ENCODE measurements at places on chromosomes 6 and 20.

DNA sequence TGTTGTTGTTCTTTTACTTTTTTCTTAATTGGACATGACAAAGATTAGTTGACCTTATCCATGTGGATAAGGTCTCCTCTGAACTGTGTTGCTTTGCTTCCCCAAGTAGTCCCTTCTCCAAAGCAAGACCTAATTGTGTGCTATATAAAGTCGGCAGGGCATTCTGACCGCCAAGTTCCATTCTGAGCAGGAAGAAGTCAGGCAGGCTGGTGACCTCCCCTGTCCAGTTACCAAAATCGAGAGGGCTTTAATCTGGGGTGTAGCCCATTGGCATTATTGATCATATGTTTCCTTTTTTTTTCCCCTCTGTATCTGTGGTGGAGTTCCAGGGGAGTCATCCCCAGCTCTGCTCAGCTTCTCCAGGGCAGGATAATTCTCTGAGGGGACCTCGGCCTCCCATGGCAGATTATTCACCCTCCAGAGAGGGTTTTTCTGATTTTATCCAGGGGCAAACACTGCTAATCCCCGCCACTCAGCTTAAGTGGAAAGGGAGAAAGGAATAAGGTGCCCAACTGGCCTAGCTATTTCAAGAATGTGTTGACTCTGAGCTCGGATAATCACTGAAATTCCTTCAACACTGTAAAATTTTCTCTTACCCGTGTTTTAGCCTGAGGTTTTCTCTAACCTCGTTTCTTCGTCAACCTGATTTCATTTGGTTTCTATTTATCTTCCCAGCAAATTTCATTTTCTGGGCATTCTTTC, 71.8 kb upstream of the L3MBTL3 start:
- no peak for DNase-seq

GRCh38 chr6:152121910-152122309, 314.4 kb downstream of the ESR1 start:
- no peak for DNase-seq

DNA sequence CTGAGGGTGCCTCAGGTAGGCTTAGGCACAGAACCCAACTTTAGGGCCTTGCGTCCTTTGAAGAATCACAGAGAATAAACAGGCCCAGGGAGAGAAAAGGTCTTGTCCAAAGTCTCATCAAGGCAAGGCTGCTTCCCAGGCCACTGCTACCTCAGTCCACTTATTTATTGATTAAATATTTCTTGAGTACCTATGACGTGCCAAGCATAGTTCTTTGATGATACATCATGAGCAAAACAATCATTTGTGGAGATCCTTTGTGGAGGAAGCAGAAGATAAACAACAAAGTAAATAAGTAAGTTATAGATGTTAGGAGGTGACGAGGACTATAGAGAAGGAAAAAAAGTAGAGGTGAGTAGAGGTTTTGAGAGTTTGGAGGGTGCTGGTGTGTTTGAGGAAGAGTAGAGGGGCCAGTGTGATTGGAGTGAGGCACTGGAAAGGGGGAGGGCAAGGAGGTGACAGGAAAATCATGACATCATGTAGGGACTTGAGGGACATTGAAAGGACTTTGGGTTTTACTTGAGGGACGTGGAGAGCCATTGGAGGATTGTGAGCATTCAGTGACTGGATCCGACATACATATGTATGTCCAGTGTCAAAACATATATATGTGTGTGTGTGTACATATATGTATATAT, 14.1 kb upstream of the CHMP4B start:
- no peak for DNase-seq

- DNase-seq = no peak
Observed at GRCh38 chr20:55540013-55540412, 465.3 kb downstream of the CBLN4 start.

GRCh38 chr6:145865595-145865994, 51.0 kb upstream of the FBXO30 start:
- no peak for DNase-seq

GRCh38 chr6:91171754-91172462, 585.0 kb upstream of the MAP3K7 start:
- DNase-seq = no peak

DNA sequence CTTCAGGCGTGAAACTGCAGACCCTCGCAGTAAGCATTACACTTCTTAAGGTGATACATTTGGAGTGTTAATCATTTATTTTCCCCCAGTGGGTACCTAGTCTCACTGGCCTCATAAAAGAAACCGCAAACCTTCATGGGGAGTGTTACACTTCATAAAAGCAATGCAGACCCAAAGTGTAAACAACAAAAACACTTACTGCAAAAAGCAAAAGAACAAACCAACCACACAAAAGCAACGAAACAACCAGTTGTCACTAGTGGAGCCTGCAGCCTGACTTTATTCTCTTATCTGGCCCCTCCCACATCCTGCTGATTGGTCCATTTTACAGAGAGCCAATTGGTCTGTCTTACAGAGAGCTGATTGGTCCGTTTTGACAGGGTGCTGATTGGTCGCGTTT, 23.8 kb downstream of the LY86 start:
- DNase-seq = no peak

GRCh38 chr6:37083243-37084138, 78.0 kb downstream of the FGD2 start:
- no peak for DNase-seq

- DNase-seq = no peak
Observed at GRCh38 chr6:158916617-158917016, 83.4 kb downstream of the RSPH3 start.

- DNase-seq = no peak
Observed at GRCh38 chr20:57881466-57882385, 171.9 kb upstream of the PMEPA1 start.

GRCh38 chr20:33925867-33926266, 67.8 kb upstream of the RALY start:
- no peak for DNase-seq

DNA sequence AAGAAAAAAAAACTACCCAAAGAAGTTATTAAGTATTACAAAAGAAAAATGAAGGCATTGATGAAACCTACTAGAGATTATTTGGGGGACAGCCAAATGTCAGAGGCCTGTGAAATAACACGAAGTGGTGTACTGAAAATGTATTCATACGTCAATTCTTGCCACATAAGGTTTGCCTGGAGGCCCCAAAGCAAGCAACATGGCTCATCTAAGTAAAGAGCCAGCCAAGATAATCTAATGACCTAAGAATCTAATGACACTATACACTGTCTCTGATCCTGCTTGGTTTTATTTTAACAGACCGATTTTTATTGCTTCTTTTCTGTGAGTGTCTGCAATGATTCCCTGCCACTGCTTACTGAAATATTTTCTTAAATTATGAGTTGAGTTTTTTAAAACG, 34.7 kb downstream of the FILIP1 start:
- no peak for DNase-seq

GRCh38 chr6:119848696-119849095, 499.1 kb upstream of the MAN1A1 start:
- no peak for DNase-seq

DNA sequence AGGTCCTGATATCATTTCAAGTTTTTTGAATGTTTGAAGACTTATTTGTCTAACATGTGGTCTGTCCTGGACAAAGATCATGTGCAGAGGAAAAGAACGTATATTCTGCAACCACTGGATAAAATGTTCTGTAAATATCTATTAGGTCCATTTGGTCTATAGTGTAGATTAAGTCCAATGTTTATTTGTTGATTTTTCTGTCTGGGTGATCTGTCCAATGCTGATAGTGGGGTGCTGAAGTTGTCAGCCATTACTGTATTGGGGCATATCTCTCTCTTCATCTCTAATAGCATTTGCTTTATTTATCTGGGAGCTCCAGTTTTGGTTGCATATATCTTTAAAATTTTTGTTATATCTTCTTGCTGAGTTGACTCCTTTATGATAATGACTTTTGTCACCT, 258.4 kb upstream of the CITED2 start:
- no peak for DNase-seq

DNA sequence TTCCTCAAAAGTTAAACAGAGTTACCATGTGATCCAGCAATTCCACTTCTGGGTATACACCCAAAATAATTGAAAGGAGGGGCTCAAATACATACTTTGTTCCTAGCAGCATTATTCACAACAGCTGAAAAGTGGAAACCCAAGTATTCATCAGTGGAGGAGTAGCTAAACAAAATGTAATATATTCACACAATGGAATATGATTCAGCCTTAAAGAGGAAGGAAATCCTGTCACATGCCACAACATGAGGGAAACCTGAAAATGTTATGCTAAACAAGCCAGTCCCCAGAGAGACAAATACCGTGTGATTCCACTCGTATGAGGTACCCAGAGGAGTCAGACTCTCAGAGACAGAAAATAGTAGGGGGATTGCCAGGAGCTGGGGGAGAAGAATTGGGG, 44.5 kb downstream of the PXDC1 start:
- DNase-seq = no peak

- DNase-seq = no peak
Observed at GRCh38 chr6:110328259-110328658, 29.9 kb downstream of the METTL24 start.

GRCh38 chr6:168387911-168388310, 53.1 kb upstream of the SMOC2 start:
- DNase-seq = no peak

DNA sequence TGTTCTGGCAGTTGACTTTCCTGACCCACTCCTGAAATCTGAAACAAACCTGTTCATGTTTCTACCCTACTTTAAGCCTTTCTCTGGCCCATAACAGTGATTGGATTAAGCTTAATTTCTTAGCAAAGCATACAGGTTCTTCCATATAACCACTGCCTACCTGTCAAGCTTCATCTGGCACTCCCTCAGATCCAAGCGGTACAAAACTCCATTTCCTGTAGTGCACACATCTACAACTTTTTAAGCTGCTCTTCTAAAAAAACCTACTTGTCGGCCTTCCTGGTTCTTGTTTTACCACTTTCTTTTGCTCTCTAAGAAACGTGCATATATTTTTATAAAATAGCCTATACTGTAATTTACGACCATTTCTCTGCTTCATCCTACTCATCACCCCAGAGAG, 916 bp upstream of the PPP1R11 start:
- no peak for DNase-seq

GRCh38 chr6:154350293-154350692, 6.3 kb downstream of the IPCEF1 start:
- DNase-seq = no peak

- no peak for DNase-seq
Observed at GRCh38 chr6:51619042-51619799, 468.2 kb downstream of the PKHD1 start.

DNA sequence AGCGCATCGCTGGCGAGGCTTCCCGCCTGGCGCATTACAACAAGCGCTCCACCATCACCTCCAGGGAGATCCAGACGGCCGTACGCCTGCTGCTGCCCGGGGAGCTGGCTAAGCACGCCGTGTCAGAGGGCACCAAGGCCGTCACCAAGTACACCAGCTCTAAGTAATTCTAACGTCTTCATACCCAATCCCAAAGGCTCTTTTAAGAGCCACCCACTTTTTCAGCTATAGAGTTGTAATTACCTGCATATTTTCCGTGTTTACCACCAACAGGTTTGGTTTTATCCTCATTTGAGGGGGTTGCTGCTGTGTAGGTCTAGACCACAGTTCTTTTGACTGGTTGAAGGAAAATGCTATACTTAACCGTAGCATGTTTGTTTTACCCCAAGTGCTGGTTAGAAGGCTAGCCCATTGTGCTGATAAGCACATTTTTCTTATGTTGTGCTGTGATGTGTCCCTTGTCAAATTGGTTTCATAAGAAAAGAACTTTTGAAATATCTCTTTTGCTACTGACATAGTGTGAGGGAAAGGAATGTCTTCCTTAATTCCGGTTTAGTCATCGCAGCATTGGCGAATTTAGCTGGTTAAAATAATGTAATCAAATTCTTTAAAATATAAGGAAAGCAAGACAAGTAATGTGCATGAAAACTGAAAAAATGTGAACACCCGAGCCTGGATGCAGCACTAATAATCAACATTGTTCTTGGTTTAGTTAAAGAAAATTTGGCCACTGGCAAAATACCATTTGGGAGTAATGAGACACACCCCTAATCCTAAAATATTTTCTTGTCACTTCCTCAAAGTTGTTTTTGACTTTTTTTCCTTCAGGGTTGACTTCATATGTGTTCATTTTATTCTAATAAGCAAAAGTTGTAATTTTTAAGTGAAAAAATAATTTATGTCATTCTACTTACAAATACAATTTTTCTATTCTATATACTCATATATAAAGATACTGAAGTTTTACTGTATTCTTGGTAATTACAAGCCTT, 112.8 kb downstream of the HFE start:
- DNase-seq = no peak

DNA sequence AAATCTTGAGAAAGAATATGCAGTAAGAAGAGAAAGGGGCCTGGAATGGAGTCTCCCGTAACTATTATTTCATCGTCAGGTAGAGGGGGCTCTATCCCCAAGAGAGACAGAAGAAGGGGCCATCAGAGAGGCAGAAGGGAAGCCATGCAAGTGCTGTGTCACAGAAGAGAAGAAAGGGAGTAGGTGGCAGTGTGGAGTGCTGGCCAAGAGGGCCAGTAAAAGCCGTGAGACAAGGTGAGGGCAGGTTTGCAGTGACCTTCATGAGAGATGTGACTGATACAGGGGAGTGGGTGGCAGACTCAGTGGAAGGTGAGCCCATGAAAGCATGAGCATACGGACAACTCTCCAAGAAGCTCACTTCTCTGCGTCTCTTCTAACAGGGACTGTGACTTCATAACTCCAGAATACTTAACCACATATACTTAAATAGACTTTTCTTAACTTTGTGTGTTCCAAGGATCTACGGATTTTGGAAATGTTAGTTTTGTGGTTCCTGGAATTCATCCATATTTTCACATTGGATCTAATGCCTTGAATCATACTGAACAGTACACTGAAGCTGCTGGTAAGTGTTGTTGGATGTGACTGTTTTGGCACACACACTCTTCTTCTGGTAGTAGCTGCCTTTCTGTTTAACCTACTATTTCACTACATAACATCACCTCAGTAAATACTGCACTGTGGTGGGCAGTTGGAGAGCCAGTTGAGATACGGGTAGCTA, 15.6 kb downstream of the PM20D2 start:
- no peak for DNase-seq

- DNase-seq = no peak
Observed at GRCh38 chr6:43250992-43251373, 7.7 kb downstream of the TTBK1 start.

DNA sequence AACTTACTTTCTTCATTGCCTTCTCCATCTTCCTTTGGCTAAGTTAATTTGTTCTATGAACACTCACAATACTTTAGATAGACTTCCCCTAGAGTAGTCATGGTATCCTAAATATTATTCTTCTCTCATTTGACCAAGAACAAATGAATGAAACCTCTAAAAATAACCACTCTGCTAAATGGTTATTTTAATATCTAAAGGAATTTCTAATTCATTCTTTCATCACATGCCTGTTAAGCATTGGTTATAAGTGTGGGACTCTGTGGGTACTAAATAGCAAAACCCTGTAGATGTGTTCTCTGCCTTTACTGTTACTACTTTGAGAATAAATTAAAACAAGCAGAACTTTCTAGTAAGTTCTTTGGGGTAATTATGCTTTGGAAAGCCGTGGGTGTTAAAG, 138.9 kb downstream of the EYA4 start:
- DNase-seq = no peak

Data from stimulated activated CD8-positive, alpha-beta memory T cell treated with anti-CD3 and anti-CD28 coated beads, Interleukin-12 subunit alpha, Interleukin-12 subunit beta, amount 100 ng/mL, for 1 hour (primary cell).